ENCODE measurements at places on chromosomes 16 and 17. TPM values are rescaled to one million over a fixed set of nuclear protein-coding genes. Genes with fewer than 3 reads are reported as not detected.

The UQCRC2 gene
- total RNA-seq: 198 TPM

The SPEM1 gene
- total RNA-seq: 0.18 TPM

The CPHXL2 gene
- not detected for total RNA-seq

The OR3A2 gene
- not detected for total RNA-seq

The ANKFN1 gene
- 0.24 TPM for total RNA-seq

The SREBF1 gene
- 76.7 TPM for total RNA-seq

The NPIPA8 gene
- 6.8 TPM for total RNA-seq

The GAS2L2 gene
- total RNA-seq: 0.15 TPM

The KRT28 gene
- not detected for total RNA-seq

The P2RX5 gene
- total RNA-seq: 6.4 TPM

The CFAP119 gene
- 6.6 TPM for total RNA-seq

The FLOT2 gene
- total RNA-seq: 139 TPM

The GTF3C1 gene
- total RNA-seq: 116 TPM

The GFER gene
- 57.0 TPM for total RNA-seq

The SHISA9 gene
- total RNA-seq: 38.8 TPM

The CDK5R1 gene
- 9.2 TPM for total RNA-seq

The KRT39 gene
- total RNA-seq: not detected

The SMIM22 gene
- 1.9 TPM for total RNA-seq

The MEFV gene
- total RNA-seq: 0.21 TPM

The LHX1 gene
- total RNA-seq: 1.3 TPM

The C1QL1 gene
- total RNA-seq: 13.4 TPM

The TBC1D26 gene
- total RNA-seq: 3.6 TPM

The SEZ6L2 gene
- 64.2 TPM for total RNA-seq

The USP43 gene
- 8.6 TPM for total RNA-seq

The AURKB gene
- total RNA-seq: 180 TPM
